ENCODE measurements at places on chromosomes 5 and 9. TPM values are rescaled to one million over a fixed set of nuclear protein-coding genes. Genes with fewer than 3 reads are reported as not detected.

GRCh38 chr5:37787742-37788141 is 52.1 kb downstream of the GDNF start:
- no peaks in the 10 kb centered on the region for H3K4me1 ChIP-seq
- H3K27me3 ChIP-seq = peaks cover 19% of the 10 kb centered on the region
- peaks cover 2% of the 10 kb centered on the region for H3K36me3 ChIP-seq
- no peak overlapping the region for H3K27ac ChIP-seq

RGMB gene
- total RNA-seq = 15.0 TPM

- no peaks in the 10 kb centered on the region for H3K36me3 ChIP-seq
- no peak overlapping the region for H3K27ac ChIP-seq
- H3K27me3 ChIP-seq = peaks cover 47% of the 10 kb centered on the region
Measured at GRCh38 chr9:89008744-89009545, 17.7 kb downstream of the S1PR3 start.

- no peaks in the 10 kb centered on the region for H3K27me3 ChIP-seq
- H3K4me1 ChIP-seq = peaks cover 8% of the 10 kb centered on the region
- H3K27ac ChIP-seq = no peak overlapping the region
- peak overlapping the region; percentile 19 for H3K4me3 ChIP-seq
Measured at GRCh38 chr5:60597572-60598320, 102.2 kb downstream of the DEPDC1B start.

DNA sequence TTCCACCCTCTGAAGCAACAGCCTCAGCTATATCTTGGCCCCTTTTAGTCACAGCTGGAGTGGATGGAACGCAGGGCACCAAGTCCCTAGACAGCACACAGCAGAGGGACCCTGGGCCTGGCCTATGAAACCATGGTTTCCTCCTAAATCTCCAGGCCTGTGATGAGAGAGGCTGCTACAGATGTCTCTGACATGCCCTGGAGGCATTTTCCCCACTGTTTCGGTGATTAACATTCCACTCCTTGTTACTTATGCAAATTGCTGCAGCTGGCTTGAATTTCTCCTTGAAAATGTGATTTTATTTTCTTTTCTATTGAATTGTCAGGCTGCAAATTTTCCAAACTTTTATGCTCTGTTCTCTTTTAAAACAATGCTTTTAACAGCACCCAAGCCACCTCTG is 384.8 kb downstream of the PRR16 start:
- H3K4me3 ChIP-seq = no peak overlapping the region
- H3K36me3 ChIP-seq = no peaks in the 10 kb centered on the region
- no peaks in the 10 kb centered on the region for H3K4me1 ChIP-seq
- DNase-seq = no peak
- H3K27me3 ChIP-seq = no peaks in the 10 kb centered on the region
